Pulmonary artery endothelial cell (primary cell): ENCODE measurements at places on chromosomes 12 and 14.

GRCh38 chr12:31322801-31323207 is 3.1 kb downstream of the SINHCAF start:
- DNase-seq, result no peak

- no peak for DNase-seq
These were observed 2.7 kb upstream of the GALC start for GRCh38 chr14:87995500-87996290.

GRCh38 chr12:117590999-117591398 is 229.6 kb upstream of the NOS1 start:
- DNase-seq, result no peak

DNA sequence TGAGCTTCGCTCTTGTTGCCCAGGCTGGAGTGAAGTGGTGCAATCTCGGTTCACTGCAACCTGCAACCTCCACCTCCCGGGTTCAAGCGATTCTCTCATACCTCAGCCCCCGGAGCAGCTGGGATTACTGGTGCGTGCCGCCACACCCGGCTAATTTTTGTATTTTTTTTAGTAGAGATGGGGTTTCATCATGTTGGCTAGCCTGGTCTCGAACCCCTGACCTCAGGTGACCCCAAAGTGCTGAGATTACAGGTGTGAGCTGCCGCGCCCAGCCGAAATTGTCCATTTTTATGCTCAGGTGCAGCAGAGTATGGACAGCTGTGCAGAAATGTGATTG is 19.2 kb upstream of the CYP46A1 start:
- DNase-seq, result no peak

GRCh38 chr12:21751517-21751916 is 23.0 kb downstream of the KCNJ8 start:
- DNase-seq, result no peak

GRCh38 chr14:69370061-69370460 is 28.0 kb downstream of the ERH start:
- no peak for DNase-seq

GRCh38 chr12:53829130-53829819 is 77.5 kb upstream of the CISTR start:
- DNase-seq, result no peak

DNA sequence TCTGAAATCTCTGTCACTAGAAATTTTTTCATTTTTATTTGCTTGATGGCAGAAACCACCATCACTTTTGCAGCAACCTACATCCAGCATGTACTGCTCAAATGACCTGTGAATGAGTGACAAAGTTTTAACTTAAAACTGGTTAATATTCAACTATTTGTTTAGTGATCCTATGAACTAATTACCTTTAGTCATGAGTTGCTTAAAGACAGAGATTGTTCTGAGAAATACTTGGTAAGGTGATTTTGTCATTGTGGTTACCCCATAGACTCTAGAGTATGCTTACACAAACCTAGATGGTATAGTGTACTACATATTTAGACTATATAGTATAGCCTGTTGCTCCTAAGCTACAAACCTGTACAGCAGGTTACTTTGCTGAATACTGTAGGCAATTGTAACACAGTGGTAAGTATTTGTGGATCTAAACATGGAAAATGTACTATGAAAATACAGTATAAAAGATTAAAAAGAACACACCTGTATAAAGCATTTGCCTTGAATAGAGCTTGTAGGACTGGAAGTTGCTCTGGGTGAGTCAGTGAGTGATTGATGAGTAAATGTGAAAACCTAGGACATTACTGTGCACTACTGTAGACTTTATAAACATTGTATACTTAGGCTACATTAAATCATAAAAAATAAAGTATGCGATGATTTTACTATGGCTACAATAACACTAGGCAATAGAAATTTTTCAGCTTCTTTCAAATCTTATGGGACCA is 256.6 kb upstream of the PPFIA2 start:
- DNase-seq, result no peak

DNA sequence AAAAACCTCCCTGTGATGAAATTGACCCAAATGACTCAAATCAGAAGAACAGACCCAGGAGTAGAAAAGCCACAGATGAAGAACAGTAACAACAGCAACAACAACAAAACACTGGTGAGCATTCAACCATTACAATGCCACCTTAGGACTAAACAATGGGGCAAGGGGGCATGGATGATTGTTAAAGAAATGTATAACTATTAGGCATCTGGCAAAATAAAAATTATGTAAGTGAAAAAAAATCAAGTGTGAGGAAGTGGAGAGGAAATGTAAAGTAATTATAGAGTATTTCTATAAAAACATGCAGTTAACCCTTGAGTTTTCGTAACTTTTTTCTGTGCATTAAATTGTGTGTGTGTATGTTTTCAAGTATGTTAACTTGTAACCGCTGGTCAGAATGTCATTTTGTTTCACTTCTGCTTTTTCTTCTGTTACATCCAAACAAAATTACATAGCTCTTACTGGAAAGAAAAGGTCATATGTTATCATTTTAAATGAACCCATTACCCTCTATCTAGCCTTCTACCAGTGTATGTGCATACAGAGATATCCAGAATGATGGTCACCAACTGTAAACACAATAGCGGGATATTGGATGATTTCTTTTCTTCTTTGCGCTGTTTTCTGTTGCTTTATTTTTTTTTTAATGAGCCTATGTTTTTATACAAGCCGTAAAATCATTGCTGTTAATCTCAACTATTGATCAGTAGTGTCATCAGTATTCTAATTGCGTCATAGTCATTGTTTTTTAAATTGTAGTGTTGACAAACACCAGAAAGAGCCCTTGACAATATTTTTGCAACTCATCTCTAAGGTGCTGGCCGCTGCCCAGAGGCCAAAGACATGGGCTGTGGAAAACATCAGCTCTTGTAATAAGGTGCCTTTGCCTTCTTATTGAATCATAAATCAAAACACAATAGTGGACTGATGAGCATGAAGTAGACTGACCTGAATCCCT is 170.6 kb downstream of the CRADD start:
- no peak for DNase-seq

GRCh38 chr14:59768855-59769375 is 101.7 kb downstream of the RTN1 start:
- DNase-seq, result no peak

DNA sequence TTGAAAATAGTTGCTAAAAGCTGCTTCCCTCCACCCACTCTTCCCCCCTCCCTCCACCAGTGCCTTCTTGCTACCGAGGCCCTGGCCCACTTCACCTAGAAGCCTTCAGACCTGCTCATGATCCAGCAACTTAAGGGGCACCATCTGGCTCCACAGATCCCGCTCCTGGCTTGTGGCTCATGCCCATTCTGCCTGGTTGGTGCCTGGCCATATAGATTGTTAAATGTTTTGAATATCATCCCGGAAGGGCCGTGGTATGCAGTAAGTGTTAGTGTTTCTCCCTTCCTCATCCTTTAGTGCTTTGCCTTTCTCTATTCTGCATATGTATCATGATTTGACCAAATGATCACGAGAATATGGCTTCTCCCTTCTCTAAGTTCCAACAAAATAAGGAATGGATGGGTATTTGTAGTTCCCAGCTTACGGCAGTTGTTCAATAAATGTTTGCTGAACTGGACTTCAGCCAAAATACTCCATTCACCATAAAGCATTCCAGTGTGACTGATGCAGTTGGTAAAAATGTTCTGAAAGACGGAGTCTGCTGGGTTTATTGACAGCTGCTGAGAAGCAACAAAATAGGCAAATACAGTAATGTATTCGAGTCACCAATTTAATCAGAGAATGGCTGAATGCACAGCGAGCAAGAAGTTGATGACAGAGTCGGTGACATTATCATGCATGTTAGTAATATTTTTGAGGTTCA is 30.7 kb downstream of the GRIP1 start:
- no peak for DNase-seq

DNA sequence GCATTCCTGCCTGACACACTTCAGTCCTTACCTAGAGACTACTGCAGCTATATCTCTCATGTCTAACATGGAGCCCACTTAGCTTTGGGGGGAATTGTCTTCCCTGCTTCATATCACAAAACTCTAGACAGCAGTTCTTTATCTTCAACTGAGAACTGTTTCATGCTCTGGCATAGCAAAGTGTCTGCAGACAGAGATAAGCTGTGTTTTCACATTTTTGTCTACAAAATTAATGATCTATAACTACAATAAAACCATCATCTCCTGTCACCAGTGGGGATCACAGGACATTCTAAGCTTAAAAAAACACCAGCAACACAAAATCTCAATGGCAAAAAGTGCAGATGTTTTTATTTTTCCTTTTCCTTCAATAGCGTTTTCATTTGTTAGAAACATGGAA is 137.1 kb upstream of the VRK1 start:
- DNase-seq, result no peak

DNA sequence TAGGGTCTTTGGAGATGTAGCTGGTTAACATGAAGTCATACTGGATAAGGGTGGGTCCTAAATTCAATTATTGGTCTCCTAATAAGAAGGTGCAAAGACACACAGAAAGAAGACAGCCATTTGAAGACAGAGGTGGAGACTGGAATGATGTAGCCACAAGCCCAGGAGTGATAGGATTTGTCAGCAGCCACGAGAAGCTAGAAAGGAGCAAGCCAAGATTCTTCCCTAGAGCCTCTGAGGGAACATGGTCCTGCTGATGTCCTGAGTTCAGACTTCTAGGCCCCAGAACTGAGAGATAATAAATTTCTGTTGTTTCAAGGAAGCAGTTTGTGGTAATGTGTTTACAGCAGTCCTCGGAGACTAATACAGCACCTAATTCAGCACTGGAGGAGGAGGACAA is 203.3 kb upstream of the SRRM4 start:
- no peak for DNase-seq

GRCh38 chr12:57852200-57852599 is 5.7 kb upstream of the CTDSP2 start:
- DNase-seq, result no peak

- no peak for DNase-seq
These were observed 192.4 kb downstream of the TMX1 start for GRCh38 chr14:51432302-51432948.

DNA sequence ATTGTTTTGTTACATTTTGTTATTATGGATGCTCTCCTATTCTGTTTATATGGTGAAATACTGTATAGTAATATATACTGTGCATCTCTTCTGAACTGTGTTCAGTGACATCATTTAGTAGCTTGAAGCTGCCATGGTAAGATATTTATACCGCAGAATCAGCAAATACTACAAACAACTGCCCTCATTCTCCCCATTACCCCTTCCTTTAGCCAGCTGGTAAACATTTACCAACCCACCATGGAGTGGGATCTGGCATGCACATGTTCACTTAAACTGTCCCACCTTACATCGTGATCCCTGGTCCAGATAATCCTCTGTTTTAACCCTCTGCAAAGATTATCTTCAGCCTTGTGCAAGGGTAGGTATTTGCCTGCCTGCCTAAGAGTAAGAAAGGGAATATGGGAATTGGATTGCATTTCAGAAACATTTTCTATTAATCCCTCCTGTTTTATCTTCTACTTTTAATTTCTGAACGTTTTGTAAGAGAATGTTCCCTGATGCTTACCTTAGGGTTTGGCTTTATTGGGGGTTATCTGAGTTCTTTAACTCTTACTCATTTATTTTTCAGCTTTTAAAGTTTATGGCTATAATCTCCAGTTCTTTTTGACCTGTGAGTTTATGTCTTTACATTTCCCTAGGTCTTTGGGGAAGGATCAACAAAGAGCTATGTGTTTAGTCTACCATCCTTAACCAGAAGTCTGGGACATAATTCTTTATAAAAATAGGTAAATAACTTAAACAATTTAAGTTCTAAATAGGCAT is 46.5 kb downstream of the FBXO34 start:
- DNase-seq, result no peak

- DNase-seq, result no peak
These were observed 56.4 kb upstream of the OAS1 start for GRCh38 chr12:112850383-112850782.

- no peak for DNase-seq
These were observed 1.2 kb downstream of the FOS start for GRCh38 chr14:75279763-75280290.

- DNase-seq, result no peak
These were observed 5.9 kb upstream of the SDS start for GRCh38 chr12:113409462-113410124.

DNA sequence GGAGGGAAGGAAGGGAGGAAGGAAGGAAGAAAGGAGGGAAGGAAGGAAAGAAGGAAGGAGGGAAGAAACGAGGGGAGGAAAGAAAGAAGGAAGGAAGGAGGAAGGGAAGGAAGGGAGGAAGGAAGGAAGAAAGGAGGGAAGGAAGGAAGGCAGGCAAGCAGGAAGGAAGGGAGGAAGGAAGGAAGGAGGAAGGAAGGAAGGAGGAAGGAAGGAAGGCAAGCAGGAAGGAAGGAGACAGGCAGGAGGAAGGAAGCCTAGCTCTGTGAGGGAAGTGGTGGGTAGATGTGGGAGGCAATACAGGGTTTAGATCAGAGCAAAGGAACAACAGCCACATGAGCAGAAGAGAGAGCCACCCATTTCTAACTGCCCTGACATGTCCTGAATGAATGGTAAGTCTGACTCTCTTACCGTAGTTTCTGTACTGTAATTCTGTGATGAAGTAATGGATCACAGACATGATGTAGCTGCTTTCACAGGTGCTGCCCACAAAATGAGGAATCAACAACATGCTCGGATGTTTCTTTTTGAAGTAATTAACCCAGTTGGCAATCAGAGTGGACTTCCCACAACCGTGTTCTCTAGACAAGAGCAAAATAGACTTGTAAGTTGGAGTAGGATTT is 24.4 kb upstream of the HSP90B1 start:
- DNase-seq, result no peak

GRCh38 chr12:88494520-88494919 is 85.8 kb downstream of the KITLG start:
- no peak for DNase-seq

GRCh38 chr12:57726884-57727757 is 11.4 kb downstream of the AGAP2 start:
- DNase-seq, result no peak

DNA sequence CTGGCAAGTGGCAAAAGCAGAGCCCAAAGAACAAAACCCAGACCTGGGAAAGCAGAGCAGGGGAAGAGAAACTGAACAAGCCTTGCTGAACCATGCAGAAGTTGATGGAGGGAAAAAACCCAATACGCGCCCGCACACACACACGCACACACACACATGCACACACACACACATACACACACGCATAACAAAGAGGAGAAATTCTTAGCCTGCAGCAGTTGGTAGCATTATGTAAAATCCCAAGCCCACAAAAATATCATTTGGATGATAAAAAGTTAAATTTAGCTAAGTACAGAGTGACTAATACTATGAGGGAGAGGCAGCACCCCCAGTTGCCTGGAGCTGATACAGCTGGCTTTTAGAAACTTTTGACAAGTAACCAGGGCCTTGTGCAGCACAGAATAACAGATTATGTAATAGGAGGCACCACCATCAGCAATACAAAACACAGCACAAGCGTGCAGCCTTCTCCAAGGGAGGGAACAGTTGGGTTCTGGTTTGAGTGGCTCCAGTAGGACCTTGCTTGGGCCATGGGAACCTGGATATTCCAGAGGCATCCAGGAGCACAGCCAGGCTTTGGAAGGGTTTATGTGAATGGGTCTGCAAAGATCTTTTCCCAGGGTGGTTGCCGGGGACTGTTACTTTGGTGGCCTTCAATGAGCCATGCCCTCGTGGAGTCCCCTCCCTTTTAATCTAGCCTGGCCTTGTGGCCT is 35.3 kb downstream of the PITPNM2 start:
- DNase-seq, result no peak

- DNase-seq, result no peak
These were observed 187.4 kb downstream of the C12orf42 start for GRCh38 chr12:103308396-103308795.

GRCh38 chr14:96201965-96202364 is 2.7 kb upstream of the BDKRB2 start:
- DNase-seq, result no peak
